H7 (cell line): ENCODE measurements at places on chromosomes 7 and 10.

DNA sequence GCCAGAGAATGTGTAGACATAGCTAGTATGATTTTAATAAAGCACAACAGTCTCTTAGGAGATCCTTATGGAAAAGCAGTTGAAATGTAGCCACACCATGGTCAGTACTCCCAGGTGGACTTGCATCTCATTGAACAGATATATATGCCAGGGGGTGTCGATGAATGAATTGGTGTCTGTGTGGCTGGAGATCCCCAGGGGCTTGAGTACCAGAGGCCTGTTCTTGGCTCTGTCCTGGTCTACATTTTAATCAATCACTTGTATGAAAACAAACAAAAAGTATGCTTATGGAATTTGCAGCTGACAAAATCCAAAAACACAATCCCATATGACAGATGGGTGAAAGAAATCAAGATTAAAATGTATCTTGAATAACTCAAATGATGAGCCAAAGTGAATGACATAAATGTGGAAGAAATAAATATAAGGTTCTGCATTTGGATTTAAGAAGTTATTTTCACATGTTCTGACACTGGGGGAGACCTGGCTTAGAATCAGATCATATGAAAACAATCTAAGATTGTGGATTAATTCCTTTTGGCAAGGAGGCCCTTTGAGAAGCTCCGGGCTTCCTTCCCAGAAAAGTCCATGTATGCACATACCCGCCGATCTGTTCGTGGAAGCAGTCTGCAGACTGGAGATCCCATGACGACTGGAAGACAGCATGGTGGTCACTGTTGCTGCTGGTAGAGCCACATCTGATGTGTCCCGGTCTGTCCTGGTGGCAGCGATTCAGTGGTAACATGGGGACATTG is 15.6 kb downstream of the CLEC2L start:
- DNase-seq, result no peak

- DNase-seq, result no peak
These were observed 199.4 kb upstream of the TCF7L2 start for GRCh38 chr10:112750427-112751167.

DNA sequence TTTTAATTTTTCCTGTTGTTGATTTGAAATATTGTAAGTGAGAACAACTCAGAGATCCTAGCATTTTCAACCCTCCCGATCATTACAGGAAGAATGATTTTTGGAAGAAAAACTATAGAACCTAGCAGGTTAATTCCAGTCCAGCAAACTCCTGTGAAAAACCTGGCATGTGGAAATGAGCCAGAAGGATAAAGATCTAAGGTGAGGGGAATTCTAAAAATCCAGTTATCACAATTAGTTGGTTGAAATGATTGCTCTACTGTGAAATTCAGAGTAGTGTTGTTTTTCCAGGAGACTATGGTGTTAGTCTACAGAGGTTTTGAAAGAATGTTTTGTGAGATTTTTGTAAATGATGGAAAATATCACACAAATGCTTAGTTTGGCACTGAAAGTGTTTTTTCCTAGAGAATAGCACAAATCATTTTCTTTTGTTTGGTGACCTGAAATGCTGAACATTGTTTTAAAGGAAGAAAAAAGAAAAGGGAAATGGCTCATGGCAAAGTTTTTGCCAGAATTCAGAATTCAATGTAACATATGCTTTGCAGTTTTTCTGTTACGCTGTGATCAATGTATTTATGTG is 152.4 kb upstream of the SLC26A5 start:
- no peak for DNase-seq

DNA sequence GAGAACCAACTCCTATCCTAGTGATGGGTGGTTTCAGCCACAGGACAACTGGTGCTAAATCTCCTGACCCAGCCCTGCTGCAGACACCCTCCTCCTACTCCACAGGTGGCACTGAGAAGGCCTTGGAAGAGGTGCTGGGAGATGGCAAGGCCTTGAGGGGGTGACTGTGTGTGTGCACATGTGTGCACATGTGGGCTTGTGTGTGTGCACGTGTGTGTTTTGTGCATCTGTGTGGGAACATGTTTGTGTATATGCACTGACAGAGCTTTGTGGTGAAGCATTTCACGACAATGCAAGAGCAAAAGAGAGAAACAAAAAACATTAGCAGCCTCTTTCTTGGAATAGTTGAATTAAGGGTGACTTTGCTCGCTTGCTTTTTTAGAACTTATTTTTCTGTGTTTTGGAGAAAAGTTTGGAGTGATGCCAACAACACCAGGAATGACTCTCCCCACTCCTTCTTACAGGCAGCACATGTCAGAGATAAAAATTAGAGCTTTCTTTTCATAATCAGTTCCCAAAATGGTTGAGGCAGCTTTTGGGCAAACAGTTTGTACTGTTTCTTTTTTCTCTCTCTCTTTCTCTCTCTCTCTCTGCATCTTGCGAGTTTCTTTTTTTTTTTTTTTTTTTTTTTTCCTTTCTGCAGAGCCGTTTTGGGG is 69.5 kb downstream of the SEC61G start:
- no peak for DNase-seq

DNA sequence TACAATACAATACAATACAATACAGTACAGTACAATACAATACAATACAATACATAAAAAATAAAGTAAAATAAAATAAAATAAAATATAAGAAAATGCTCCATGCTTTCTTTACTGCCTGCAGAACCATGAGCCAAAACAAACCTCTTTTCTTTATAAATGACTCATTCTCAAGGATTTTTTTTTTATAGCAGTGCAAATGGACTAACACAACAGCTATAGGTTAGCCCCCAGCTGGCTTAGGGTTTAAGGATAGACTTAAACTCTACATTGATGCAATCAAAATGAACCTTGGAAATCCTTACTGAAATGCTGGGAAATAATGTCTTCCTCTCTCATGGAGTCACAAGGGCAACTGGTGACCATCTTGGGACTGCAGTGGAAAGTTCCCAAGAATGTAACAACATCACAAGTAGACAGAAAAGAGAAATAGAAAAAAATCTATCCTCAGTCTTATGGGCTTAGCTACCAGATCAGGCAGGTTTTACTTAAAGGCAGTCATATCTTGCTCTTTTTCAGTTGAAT is 348.9 kb downstream of the ARL4A start:
- no peak for DNase-seq

GRCh38 chr10:113541549-113541927 is 11.3 kb upstream of the HABP2 start:
- no peak for DNase-seq

GRCh38 chr7:132406039-132406438 is 170.2 kb downstream of the PLXNA4 start:
- no peak for DNase-seq

- DNase-seq, result peak; percentile 58
These were observed 95.4 kb downstream of the ELMO1 start for GRCh38 chr7:37352974-37353948.

DNA sequence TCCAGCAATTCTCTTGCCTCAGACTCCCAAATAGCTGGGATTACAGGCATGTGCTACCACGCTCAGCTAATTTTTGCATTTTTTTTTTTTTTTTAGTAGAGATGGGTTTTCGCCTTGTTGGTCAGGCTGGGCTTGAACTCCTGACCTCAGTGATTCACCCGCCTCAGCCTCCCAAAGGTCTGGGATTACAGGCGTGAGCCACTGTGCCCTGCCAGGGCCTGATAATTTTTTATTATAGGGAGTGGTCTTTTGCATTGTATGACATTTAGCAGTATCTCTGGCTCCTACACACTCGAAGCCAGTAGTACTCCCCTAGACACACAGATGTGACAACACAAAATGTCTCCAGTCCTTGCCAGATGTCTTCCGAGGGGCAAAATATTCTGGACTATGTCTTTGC is 124.0 kb downstream of the DKK1 start:
- no peak for DNase-seq

DNA sequence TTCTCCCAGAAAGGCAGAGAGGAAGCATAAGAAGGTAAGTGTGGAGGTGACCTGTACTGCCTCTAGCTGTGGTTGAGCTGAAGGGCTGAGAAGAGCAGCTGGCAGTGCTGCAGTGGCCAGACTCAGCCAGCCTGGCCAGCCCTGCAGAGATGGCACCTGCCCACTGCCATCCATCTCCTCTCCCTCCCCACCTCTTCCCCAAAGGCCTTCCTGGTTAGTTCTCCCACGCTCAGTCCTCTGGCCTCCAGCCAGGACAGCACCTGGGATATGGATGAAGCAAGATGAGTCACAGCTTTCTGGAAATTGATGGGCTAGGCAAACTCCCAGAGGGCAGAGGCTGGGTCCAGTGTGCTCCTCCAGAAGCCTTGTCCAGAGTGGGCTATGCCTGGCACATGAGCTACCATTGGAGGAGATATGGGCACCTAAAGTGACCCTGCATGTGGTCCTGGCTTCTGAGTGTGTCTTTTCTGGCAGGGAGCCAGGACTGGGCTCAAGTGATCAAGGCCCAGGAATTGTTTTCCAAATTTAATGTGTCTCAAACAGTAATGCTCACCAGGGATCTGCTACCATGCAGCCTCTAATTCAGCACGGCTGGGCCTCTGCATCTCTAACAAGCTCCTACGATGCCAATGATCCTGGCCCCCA is 81.0 kb upstream of the CACUL1 start:
- no peak for DNase-seq

GRCh38 chr7:50436133-50436806 is 13.9 kb downstream of the FIGNL1 start:
- DNase-seq, result no peak

DNA sequence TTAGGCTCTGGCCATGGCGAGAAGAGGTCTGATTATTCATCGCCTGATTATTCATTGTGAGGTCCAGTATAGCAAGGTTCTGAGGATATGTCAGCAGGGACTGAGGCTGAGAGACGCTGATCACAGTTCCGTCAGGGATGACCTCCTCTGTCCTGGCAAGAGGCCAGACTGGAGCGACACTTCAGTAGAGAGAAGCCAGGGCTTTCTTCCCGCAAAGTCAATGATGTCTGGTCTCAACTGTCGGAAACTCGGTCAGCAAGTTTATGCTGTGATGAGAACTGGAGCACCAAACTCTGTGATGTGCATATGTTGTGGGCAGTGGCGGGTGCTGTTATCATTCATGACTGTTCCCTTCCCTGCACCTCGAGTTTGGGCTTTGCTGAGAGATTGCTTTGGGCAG is 29.0 kb upstream of the GNA12 start:
- no peak for DNase-seq

DNA sequence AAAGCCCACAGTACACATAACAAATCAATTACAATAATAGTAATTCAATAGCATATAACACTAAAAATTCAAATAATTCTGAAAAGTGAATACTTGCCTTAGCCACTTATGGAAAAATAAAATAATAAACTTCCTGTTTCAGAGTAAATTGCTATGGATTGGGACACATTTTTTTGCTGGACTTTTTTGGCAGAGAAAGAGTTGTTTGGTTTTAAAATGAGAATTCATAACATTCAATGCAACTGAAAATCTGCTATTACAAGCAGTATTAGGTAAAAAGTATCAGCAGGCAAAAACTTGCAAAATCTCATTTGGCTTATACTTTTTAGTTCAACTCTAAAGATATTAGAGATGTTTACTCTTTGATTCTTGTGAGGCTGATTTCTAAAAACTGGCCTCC is 141.7 kb downstream of the NRCAM start:
- no peak for DNase-seq

DNA sequence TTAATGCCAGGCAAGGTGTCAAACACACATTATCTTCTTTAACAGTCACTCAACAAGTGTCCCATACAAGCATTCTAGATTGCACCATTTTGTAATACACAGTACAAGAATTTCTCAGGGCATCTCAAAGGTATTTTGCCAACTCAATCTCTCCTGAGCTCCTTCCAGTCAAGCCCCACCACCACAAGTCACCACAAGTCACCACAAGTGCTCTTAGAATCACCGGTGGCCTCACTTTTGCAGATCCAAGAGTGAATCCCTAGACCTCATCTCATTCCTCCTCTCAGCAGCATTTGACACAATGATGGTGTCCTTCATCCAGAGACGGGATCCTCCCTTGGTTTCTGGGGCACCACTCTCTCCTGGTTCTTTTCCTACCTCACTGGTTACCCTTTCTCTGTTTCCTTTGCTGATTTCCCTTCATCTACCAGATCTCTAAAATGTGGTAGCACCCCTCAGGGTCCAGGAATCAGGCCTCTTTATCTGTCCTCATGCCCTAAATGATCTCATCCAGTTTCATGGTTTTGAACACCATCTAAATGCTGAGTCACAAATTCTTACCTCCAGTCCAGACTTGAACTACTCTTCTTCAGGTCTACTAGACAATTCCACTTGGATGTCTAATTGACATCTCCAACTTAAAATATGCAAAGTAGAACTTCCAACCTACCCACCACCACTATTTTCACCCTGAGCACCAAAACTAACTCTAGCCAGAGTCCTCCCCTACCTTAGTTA is 26.9 kb downstream of the VPS41 start:
- DNase-seq, result no peak

DNA sequence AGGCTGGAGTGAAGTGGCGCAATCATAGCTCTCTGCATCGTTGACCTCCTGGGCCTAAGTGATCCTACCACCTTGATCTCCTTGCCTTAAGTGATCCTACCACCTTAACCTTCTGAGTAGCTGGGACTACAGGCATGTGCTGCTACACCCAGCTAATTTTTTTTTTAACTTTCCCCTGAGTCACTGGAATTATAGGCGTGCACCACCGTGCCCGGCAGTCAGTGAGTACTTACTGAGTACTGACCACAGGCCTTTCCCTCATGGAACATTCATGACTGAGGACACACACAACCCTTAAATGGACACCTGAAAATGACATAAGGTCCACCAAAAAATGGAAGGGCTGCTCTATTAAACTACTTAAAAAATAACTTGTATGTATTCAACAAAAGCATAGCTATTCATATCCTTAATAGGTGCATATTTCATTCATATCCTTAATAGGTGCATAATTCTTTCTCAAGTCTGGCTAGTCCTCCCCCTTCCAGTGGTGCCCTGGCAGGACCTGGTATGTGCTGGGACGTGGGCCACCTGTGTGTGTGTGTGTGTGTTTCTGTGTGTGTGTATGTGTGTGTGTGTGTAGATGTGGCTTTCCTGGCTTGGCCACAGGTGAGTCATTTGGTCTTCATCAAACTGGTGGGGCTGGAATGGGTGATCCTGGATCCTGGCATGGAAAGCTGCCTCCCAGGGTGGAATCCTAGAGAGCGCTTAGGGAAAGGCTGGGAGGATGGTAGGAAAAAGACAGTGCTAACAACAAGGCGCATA is 3.5 kb downstream of the FAM180A start:
- no peak for DNase-seq

DNA sequence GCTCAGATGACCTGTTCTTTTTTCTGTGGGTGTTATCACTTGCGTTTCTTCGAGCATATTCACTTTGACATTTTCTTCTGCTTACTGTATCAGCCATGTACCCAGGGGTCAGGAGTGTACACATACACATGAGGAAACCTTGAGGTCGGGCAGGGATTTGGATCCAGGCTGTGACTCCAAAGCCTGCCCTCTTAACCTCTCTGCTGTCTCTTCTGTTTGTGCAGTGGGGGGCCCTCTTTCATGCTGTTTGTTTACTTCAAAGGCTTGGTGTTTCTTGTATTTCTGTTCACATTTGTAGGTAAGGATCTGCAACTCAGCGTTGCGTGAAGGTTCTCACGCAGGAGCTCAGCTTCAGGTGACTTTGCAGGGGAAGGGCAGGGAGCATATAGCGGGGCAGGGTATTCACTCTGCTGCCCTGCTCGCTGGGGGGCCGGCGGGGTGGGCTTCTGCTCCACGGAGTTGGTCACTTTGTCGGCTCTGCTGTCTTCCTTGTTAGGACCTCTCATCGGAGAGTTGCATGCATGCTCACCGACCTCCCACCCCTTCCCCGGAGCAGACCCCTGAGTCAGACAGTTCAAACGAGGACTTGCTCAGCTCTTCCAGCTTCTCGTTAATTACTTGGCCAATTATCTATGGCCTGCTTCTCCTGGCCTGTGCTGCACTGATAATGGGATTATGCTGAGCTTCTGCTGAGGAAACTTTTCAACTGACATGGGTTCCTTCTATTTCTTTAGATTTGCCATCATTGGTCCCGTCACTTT is 77.5 kb downstream of the SDK1 start:
- DNase-seq, result no peak
